Naive thymus-derived CD8-positive, alpha-beta T cell (primary cell): ENCODE measurements at places on chromosomes 4 and X. TPM values are rescaled to one million over a fixed set of nuclear protein-coding genes. Genes with fewer than 3 reads are reported as not detected.

GRCh38 chrX:17077361-17077760, 130.9 kb downstream of the REPS2 start:
- DNase-seq: no peak

- no peak for DNase-seq
Measured at GRCh38 chr4:174835536-174835935, 6.5 kb upstream of the GLRA3 start.

- DNase-seq: no peak
Measured at GRCh38 chrX:77446029-77446585, 1.1 kb upstream of the FGF16 start.

- no peak for DNase-seq
Measured at GRCh38 chr4:122456231-122457116, at the start of gene IL2. TSS of gene IL2 (minus strand) at chr4:122456725. CDS start at chr4:122456440, 285 bp downstream.

DNA sequence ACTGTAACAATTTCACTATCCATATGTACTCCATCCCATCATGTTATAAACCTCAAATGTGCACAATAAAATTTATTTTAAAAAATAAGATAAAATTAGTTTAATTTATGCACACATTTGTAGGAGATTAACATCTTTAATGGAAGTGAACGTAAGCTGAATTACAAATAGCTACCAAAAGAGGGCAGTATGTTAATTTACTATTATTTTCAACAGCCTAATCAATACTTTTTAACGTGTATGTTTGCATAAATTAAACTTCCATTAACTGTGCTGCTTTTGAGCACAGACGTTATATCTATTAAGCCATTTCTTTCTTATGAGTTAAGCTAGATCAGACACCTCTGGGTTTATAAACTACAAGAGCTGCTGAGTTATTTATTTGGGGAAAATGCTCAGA, 56.5 kb upstream of the PHKA2 start:
- DNase-seq: no peak

GRCh38 chr4:89000844-89001360, 56.1 kb downstream of the FAM13A start:
- DNase-seq: no peak

DNA sequence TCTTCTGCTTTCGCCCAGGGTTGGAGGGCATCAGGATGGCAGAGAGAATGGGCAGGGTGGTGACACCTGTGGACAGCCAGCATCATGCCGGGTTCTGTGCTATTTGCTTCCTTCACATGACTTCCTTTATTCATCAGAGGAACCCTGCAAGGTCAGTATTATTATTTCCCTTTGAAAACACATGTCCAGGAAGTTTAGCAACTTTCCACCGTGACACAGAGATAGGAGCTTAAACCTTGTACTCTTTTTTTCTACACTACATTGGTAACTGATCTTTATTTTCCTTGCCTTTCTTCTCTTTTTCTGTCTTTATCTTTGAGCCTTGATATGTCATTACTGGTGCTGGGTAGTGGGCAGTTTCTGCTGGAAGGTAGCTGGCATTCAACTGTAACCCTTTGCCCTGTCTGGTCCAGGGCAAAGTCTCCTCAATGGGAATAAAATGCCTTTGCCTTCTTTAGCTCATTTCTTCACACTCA, 5.0 kb upstream of the MGST2 start:
- no peak for DNase-seq

DNA sequence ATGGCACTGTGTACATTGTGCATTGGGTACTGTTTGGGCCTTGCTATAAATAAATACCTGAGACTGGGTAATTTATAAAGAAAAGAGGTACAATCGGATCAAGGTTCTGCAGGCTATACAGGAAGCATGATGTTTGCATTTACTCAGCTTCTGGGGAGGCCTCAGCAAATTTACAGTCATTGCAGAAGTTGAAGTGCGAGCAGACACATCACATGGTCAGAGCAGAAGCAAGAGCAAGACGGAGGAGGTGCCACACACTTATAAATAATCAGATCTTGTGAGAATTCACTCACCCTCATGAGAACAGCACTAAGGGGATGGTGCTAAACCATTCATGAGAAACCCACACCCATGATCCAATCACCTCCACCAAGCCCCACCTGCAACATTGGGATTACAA, 505.0 kb downstream of the ARAP2 start:
- DNase-seq: no peak

DNA sequence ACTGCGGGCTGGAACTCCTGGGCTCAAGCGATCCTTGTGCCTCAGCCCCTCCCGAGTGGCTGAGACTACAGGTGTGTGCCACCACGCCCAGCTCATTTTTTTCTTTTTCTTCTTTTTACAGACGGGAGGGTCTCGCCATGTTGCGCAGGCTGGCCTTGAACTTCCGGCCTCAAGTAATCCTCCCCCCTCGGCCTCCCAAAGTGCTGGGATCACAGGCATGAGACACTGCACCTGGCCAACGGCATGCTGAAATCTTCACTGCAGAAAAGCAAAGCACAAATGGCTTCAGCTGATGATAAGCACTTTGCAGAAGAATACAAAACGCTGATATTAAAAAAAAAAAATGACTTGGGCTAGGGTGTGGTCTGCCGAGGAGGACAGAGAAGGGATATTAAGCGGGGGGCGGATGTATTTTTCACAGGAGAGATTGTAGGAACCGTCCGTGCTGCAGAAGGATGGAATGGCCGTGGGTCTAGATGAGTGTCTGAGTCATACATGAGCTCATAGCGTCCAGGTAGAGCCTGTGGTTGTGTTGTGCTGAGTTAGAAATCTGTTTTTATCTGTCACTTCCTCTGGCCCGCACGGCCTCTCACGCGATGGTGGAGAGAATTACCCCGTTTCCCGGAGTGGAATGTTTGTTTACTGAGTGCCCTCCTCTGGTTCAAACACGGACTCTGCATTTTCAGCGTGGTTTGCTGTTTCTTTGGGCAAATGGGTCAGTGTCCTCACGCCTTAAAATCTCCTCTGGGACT, 8.5 kb upstream of the AKAP17A start:
- DNase-seq: no peak

DNA sequence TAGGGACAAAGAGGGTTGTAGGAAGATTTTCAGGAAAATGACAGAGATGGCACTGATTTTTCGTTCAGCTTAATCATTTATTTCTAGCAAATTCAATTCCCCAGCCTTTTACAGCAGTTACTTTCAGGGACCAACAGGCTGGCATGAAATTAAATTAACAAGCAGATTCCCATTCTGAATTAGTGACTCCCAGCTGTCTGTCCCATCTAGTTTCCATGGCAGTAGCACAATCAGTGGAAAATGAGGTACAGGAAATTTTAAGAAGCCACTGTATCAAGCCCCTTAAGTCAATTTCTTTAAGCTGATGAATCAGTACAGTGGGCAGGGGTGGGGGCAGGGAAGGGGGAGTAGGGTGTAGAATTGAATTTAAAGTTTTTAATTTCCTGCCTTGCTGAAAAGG, 121.1 kb upstream of the TEX13C start:
- DNase-seq: no peak

- DNase-seq: no peak
Measured at GRCh38 chrX:19791562-19791961, 95.8 kb downstream of the SH3KBP1 start.

- DNase-seq: no peak
Measured at GRCh38 chr4:185318679-185319078, 77.0 kb downstream of the LRP2BP start.

- DNase-seq: no peak
Measured at GRCh38 chr4:113692809-113693411, 68.6 kb downstream of the CAMK2D start.

GRCh38 chr4:86483173-86483490, 111.0 kb upstream of the PTPN13 start:
- DNase-seq: no peak

- no peak for DNase-seq
Measured at GRCh38 chrX:259692-260355, 21.4 kb upstream of the PLCXD1 start.

- no peak for DNase-seq
Measured at GRCh38 chrX:56226980-56227379, 5.2 kb upstream of the KLF8 start.

DNA sequence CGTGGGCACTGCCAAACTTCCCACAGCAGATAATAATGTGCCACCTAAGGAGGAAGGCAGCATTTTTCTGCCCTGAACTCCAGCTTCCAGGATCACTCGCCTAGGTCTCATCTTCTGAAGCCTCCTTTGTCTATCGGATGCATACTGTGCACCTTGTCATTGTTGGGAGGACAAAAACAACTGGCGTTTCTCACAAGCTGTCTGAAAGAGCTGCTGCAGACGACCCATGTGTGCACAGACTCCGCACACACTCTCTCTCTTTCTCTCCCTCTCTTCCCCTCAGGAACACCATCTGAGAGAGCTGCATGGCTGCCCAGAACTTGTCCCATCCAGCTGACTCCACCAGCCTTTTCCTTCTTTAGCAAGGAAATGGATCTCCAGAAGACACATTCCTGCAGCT, 83.0 kb downstream of the MAML3 start:
- DNase-seq: no peak

DNA sequence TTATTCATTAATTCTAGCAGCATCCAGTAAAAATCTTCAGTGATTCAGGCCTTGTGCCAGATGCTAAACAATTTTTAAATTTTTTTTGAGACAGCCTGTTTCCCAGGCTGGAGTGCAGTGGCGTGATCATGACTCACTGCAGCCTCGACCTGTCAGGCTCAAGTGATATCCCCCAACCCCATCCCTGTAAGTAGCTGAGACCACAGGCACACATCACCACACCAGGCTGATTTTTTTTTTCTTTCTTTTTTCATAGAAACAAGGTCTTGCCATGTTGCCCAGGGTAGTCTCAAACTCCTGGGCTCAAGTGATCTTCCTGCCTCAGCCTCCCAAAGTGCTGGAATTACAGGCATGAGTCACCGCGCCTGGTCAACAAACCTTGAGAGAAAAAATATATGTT, 705.5 kb downstream of the ARAP2 start:
- DNase-seq: no peak

DNA sequence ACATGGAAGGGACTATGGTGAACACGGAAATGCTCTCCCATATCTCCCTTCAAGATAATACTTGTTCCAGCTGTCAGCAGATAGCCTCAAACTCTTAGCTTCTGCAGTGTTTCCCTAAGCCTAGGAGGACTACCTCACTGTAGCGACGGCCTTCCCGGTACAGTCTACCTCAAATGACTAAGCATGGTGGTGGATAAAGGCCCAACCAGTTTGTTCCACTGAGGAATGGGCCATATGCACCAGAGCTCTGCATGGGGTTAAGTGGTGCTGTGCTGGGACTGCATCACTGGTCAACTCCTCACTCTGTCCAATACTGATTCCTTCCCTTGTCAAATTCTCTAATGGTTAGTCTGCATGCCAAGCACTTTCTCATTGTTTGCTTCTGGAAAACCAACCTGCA, 119.6 kb upstream of the GNPDA2 start:
- DNase-seq: no peak

GRCh38 chr4:11585506-11585905, 156.8 kb upstream of the HS3ST1 start:
- DNase-seq: no peak

DNA sequence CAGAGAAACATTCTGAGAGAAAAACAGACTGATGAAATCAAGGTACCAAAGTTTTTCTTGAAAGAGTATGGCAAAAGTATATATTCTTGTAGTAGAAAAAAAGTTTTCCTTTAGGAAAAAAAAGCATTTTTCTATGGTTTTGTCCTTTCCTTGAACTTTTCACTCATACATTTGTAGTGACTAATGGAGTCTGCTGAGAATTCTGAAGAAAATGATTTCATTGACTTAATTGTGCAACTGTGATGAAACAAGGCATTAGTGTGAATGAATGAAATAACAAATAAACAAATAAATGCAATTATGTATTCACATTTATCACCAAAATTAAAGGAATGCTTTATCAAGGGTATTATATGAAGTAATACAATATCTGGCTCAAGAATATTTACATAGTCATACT, 5.7 kb downstream of the CSN1S1 start:
- DNase-seq: no peak

DNA sequence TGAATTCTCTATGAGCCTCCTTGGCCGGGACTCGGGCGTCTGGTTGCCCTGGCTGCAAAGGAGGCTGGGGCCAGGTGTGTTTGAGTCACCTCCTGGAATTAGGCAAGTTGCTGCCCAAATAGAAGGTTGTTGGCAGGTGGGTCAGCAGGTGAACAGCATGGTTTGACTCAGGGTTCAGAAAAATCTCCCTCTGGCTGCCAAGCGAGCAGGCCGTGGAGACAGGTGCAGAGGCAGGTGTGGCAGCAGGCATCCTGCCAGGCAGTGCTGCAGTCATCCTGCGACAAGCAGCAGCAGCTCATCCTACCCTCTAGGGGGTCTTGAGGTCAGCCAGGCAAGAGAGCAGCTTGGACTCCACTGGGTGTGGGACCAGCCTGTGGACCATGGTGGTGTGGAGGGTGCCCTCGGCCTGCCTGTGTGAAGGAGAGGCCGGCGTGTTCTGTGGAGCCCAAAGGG, 8.2 kb downstream of the MSANTD1 start:
- no peak for DNase-seq

DNA sequence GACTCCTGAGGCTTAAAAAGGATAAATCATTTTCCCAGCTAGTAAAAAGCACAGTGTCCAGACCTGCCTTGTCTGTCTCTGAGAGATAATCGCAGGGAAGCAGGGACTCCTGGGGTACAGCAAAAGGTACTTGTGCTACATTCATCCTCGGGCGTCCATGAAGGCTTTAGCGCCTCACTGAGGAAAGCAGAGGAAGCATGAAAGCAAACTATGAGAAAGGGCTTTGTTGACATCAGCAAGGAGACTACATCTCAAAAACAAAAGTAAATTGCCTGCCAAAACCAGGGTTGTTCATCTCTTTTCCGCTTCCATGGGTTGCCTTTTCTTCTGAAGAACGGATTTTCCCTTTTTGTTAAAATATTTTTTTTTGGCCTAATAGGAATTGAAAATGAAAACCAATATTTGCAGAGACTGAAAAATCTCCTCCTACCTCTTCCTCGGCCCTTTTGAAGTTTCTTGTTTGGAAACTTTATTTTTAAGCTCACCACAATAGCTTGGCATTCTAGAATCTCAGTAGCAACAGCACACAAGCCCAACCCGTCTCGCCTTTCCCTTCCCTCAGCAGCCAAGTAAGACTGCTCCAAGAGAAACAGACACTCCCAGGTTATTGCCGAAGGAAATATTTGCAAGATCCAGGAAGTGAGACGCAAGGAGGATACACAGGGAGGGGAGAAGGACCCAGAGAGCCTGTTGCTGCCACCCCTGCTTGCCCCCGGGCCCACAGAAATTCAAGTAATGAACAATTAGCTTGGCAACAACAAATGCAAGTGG, 148.3 kb upstream of the DGKK start:
- DNase-seq: no peak

GRCh38 chr4:55733932-55734331, 85.7 kb upstream of the EXOC1L start:
- DNase-seq: no peak

DNA sequence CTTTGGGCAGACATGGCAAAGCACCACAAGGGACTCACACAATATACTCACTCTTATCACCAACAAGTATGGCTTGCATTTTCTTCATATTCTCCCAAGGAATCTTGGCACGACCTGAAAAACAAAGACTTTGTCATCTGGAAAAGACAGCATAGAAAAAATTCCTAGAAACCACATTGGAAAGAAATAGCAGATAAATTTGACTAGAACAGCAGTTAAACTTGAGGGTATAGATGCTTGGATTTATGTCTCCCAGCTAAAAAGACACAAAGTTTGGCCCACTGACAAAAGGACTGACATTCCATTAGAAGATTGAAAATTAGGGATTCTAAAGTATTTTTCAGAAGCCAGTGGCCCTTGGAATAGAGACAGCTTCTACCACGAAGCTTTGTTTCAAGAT, 6.9 kb upstream of the VEGFC start:
- no peak for DNase-seq

- no peak for DNase-seq
Measured at GRCh38 chr4:69838977-69839376, 21.0 kb downstream of the SULT1E1 start.

Gene S100P
- total RNA-seq: 3.0 TPM

Gene TMPRSS11D
- not detected for total RNA-seq

Gene ZNF185
- 2.6 TPM for total RNA-seq

Gene ADGRL3
- not detected for total RNA-seq

Gene ATP7A
- 13.2 TPM for total RNA-seq

Gene ARSH
- total RNA-seq: not detected
